ENCODE measurements at places on chromosomes 2 and 18.

DNA sequence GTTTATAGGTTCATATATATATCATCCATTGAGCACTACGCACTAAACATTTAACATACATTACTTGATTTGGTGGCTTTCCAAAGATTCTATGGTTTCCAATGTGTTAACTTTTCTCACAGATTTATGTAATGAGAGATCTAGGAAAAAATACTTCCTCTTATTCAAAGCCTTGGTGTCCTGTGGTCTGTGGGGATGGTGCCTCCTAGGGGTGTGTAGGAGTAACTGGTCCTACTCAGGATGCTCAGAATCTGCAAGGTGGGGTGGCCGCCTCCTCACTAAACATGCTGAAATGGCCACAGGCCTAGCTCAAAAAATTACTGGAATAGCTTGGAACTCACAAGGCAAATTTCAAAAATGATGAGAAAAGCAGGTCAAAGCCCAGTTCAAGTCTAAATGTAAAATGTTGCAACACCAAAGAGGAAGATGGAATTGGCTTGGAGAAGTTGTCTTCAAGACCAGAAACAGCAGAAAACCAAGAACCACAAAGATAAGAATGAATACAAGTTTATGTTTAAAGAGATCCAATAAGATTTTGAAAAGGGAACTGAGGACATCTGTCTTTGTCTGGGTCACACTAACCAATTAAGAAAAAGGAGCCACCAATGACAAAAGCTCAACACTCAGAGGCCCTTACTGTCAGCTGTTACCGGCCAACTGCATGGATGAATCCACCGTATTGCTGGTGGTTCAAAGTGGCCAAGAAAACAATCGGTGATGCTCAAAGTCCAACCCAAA is 11.5 kb downstream of the GPR55 start:
- no peak for DNase-seq

GRCh38 chr18:70998490-70998889 is 709.6 kb downstream of the SOCS6 start:
- DNase-seq = no peak

GRCh38 chr2:60353406-60353800 is 200.1 kb downstream of the BCL11A start:
- no peak for DNase-seq

- peak; percentile 73 for DNase-seq
Observed at GRCh38 chr2:167292430-167293171, 404.3 kb downstream of the XIRP2 start.

- no peak for DNase-seq
Observed at GRCh38 chr2:43068041-43068533, 158.3 kb downstream of the ZFP36L2 start.

- no peak for DNase-seq
Observed at GRCh38 chr2:227971619-227972230, 100.3 kb downstream of the DAW1 start.

DNA sequence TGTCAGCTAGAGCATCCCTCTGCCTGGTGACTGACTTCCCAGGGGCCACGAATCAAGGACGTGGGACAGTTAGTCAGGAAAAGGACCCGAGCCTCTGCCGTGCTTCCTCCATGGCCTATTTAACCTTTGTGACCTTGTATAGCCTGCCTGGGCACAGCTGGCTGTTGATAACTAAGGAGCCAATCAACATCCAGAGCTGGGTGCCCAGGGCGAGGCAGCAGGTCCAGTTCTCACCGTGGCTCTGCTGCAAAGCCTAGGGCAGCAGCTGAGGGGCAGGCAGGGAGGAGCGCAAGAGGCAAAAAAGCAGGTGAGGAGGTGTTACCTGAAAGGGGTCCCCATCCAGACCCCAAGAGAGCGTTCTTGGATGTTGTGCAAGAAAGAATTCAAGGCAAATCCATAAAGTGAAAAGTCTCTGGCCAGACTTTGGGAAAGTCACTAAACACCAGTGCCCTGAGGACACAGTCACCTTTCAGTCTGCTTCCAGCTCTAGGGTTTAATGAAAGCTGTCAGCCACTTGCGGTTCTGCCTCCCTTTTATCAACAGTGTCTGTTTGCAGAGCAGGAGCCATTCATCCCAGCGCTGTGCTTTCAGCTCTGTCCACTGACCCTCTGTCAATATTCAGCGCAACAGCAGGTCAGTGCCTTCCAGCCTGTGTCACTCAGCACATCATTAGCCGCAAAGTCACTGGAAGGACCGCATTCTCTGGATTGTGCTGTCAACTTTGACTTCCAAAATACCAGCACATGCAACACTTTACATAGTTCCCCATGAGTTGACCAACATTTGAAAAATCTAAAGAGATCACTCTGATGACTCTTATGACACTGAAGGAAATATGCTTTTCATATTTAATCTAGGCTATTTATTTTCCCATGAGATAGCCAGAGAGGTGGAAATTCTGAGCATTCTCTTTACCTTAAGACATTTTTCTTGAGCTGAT is 38.6 kb upstream of the ASAP2 start:
- no peak for DNase-seq

DNA sequence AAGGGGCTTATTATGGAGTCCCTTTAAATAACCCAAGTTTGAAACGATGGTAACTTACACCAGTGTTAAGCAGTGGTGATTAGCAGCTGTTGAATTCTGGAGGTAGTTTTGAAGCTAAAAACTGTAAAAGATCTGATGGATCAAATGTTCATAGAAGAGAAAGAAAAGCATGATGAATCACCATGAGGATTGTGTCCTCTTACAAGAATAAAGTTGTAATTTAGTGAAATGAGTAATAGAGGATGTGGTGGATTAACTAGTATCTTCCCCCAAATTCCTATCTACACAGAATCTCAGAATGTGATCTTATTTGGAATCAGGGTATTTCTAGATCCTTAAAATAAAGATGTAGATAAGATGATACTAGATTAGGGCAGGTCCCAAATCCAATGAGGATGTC is 1138.2 kb upstream of the TMEFF2 start:
- no peak for DNase-seq

DNA sequence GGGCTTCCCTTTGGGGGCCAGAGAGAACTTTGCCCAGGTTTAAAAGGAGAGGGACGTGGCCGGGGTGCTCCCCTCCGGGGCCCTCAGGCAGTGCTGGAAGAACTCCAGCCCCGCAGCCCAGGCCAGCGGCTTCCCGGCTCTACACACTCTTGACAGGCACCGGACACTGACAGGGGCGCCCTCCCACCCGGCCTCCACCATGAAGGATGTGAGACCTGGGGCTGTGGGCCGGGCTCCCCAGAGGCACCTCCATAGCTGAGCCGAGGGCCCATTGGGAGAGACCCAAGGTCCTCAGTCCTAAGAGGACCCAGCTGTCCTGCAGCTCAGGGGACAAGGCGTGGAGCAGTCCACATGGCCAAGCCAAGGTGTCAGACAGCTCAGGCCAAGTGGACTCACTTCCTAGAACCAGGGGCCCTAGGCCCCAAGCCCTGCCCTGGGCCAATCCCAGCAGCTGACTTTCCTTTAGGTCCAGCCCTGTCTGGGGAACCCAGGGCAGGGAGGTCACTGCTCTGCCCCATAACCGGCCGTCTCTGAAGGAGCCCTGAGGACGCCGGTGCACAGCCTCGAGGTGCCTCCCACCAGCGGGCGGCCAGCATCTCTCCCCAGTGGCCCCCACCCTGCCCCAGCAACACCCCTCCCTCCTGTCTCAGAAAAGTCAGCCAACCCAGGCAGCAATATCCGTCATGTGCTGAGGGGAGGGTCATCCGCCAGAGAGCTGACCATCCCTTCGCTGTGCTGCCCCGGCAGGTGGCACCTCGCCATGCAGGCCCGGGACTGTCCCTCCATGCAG is 51.8 kb downstream of the BIN1 start:
- no peak for DNase-seq

DNA sequence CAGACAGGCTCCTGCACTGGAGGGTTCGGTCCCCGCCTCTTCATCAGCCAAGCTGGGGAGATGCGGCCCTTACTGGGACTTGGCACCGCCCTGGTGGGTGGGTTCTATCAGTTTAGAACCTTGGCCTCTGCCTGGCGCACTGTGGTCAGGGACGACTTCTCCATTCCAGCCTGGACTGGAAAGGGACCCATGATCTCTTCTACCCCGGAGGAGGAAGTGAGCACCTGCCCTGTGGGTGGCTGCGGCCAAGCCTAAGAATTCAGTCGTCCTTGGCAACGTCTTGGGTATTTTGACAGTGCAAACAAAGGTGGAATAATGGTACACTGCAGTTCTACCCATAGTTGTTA is 106.9 kb upstream of the CD302 start:
- peak; percentile 93 for DNase-seq

GRCh38 chr2:18623782-18624181 is 34.4 kb upstream of the NT5C1B start:
- DNase-seq = no peak

DNA sequence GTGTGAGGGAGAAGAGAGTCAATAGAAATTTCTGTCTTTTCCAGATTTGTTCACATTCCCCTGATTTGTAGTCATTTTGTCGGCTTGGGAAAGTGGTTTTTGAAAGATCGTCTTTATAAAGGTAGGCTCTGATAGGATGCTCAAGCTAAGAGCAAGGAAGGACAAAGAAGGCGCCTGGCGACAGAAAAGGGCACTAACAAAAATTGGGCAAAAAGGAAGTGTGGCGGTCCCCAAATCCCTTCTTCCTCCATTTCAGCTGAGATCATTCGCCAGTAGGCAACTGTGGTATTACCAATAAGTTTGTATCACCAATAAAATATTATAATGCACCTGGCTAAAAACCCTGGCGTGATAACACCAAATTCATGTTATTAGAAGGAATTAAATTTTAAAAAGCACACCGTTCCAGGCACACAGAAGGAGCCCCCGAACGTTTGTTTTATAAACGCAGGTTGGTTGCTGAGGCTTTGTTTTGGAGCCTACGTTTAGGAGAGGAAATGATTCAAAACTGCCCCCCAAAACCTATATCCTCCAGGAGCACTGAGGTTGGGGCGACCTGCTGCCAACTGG is 756 bp upstream of the PTPN4 start:
- no peak for DNase-seq

- no peak for DNase-seq
Observed at GRCh38 chr2:167048829-167049228, 160.5 kb downstream of the XIRP2 start.

DNA sequence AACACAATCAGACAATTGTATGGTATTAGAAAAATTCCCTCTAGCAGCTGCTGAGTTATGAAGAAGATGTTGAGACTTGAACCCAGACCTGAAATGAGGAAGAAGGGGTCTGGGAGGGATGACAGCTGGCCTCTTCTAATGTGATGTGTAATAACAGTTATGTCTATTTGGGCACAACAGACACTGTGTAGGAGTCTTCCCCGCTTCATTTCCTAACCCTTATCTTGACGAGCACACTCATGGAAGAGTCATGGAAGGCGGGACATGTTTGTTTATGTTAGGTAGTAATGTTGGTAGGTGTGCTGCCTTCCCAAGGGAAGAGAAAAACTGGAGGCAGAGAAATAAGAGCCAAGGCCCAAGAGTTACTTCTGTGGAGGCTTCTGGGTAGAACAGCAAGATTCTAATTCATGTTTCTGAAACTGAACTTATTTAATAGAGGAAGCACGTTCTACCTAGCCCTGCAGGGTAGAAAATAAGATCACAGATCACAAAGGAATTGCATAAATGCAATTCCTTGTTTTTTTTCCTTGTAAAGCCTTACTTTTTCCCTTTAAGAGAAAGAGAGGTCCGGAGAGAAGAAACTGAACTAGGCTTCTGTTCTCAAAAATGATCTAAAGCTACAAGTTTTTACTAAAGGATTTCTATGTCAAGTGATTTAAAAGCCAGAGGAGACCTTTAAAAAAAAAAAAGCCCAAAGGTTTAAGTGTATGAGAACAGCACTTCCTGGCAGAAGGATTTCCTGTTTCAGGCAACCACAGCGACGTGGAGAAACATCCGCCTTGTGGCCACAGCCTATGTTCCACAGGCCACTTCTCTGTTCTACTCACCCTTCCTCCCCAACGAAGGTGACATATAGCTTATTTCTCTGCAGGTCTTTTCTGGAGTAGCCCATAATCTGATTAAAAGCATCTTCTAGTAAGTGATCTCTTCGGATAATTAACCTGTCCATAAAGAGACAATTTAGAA is 68.5 kb upstream of the STK17B start:
- peak; percentile 81 for DNase-seq

DNA sequence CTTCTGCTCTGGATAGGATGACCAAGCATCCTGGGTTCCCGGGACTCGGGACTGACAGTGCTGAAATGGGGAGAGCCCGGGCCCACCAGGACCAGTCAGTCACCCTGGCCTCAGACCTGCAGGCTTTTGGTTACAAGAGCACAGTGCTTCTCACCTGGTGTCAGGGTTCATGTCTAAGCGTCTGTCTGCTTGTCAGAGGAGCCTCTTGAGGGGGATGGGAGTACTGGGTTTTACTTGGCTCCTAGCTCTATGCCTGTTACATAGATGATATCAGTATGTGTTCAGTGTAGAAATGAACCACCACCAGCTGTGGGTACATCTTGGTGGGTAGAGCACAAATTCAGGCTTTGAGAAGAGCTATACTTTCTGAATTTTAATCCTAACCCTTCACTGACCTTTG is 29.9 kb downstream of the PCARE start:
- no peak for DNase-seq

GRCh38 chr2:26691161-26691560 is 1.4 kb upstream of the KCNK3 start:
- DNase-seq = no peak

- no peak for DNase-seq
Observed at GRCh38 chr18:7224198-7224597, 6.7 kb upstream of the LRRC30 start.

DNA sequence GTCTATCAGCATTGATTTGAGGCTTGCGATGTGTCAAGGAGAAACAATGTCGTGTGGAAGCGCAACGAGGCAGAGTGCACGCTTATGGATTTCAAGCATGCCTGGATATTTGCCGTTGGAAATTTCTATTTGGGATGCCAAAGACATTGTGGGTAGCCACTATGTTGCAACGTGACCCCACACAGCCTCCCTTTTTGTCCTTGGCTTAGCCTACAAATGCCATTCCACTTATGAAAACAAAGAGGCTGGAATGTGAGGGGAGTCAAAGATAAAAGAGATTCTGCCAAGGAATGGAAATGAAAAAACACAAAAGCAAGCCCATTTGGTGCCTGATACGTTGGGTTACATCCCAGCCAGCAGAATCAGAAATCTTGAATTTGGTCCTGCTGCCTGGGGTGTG is 721.2 kb downstream of the GALR1 start:
- no peak for DNase-seq

All from stimulated activated naive B cell treated with anti-CD40 and anti-IgM and Interleukin-4, amounts not matched to agents 10 μg/mL and 1 μg/mL and 100 μg/mL, for 72 hours (primary cell).